ENCODE measurements at places on chromosomes 5 and 9.

GRCh38 chr9:124228516-124228915 lies 29.2 kb upstream of the NEK6 start:
- DNase-seq = no peak

GRCh38 chr5:61486476-61486875 lies 154.4 kb downstream of the ZSWIM6 start:
- no peak for DNase-seq

DNA sequence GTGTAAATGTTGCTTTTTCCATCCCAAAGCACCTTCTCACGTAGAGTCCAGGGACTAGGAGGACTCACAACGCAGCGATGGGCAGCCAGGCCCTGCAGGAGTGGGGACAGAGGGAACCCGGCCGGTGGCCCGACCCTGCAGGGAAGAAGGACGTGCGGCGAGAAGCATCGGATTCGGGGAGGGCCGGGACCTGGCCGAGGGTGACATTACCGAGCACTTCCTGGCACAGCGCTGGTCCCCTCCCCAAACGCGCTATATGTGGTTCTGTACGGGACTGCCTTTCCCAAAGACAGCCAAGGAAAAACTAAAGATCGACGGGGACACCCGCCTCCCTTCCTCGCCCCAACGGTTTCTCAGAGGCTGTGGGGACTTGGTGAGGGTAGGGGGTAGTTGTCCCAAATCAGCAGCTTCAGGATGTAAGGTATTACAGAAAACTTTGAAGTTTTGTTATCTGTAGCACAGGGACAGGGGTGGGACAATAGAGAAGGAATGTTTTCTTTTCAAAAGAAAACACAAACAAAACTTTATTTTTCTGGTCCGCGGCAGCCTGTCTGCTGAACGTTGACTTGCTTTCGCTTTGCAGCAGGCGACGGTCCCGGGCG lies 887 bp upstream of the MAP3K1 start:
- DNase-seq = no peak

DNA sequence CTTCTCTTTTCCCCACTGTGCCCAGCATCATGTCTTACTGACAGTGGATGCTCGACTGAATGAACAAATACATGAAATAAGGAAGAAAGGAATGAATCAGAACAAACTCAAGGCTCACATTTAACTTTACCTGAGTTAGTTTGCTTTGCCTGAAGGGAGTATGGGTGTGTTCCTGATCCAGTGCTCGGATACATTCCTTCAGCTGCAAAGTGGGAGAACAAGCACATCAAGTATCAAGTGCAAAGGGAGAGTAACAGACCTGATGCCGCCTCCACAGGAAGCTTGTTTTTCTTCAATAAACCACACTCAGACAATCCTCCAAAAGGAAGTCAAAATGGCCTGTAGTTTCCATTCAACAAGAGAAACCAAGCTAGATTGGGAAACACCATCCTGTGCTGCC lies 66.1 kb downstream of the KIF24 start:
- DNase-seq = no peak

- DNase-seq = no peak
Measured at GRCh38 chr5:141617128-141617527, 1.7 kb downstream of the DIAPH1 start.

DNA sequence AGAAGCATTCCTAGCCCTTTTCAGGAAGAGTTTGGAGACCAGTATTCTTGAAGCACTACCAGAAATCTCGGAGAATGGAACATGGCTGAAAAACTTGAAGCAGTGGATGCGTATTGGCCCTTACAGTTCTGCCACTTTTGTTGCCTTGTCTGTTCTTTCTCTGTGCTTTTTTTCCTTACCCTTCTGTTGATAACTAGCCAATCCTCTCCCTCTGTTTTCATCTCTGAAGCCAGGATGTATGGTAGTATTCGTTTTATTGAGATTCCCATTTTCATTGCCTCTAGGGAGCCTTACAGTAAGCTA lies 564 bp upstream of the CCNH start:
- no peak for DNase-seq

DNA sequence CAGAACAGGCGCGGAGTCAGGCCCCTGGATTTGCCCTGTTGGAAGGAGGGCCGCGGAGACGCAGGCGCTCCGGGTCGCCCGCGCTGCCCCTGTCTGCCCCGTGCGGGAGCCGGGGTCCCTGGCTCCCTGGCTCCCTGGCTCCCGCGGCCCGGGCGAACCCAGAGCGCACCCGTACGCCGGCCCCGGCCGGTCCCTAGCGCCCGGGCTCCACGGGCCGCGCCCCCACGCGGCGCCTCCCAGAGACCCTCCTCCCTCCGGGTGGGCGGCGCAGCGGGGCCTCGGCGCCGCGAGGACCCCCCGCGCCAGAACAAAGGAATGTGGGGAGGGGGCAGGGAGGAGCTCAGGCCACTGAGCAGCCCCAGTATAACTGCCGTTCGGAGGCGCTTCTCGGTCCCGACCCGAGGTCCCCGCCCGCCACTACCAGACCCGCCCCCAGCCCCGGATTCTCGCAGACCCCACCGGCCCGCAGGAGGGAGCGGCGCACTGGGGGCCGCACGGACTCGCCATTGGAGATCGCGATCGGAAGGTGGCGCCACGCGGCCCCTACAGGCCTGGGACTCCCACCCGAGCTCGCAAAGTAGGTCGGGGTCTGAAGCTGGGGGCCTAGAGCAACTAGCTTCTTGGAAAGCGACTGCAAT lies 2.4 kb downstream of the NFIL3 start:
- no peak for DNase-seq

DNA sequence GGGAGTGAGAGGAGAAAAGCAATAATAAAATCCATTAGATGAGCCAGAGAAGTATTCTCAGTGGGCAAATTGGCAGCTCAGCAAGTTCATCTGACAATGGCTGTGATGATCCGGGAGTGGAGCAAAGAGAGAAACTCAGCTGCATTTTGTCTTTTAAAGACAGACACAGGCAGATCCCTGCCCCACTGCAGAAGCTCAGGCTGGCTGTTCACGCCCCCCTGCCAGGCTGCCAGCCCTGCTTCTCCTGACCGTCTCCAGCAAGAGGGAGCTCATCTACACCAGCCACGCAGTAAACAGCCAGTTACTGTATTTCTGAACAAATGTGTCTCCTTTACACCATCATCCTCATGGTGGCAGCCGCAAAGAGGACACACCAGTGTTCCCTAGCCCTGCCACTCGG lies 114.3 kb upstream of the SARDH start:
- DNase-seq = no peak

GRCh38 chr5:53013857-53014256 lies 24.7 kb downstream of the ITGA2 start:
- no peak for DNase-seq

DNA sequence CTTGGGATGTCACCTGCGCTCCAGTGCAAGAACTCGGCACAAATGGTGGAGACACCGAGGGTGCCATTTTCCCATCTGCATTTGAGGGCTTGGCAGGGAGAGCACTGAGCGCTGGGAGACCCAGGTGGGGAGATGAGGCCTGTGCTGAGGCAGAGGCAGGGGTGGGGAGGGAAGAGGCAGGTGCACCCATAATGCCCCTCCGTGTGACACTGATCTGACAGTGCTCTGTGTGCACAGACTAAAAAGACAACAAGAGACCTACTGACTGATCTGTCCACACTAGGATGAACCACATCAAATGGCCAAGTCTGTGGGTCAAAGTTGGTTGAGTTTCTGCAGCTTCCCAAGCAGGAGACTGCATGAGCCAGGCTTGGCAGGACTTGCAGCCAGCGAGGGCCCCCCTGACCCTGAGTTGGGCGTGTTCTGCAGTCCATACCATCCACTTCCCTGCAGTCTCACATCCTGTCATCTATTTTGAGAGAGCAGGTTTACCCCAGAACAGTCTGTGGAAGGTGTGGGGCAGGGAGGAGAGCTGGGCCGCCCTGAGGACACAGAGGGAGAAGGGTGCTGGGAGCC lies 41.9 kb downstream of the NEK6 start:
- no peak for DNase-seq

GRCh38 chr5:142845402-142845921 lies 75.3 kb downstream of the ARHGAP26 start:
- DNase-seq = no peak

- no peak for DNase-seq
Measured at GRCh38 chr9:128034821-128035652, 32.1 kb downstream of the NAIF1 start.

DNA sequence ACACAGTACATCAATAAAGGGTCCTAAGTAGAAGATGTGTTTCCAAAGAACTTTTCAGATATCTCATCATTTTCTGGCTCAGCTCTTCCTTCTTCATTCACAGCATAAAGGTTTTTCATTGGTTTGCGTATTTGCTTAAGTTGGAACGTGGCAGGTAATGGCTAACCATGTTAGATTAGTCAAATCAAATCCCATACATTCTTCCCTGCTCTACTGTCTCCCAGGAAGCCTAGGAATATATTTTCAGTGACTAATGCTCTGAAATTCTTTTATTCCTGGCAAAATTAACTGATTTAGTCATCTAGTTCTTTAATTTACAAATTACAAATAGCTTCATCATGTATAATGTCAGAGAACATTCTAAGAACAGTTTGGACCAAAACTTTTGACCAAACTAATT lies 99.6 kb upstream of the TMEM161B start:
- DNase-seq = no peak

GRCh38 chr5:163502521-163502920 lies 2.9 kb upstream of the MAT2B start:
- DNase-seq = no peak

DNA sequence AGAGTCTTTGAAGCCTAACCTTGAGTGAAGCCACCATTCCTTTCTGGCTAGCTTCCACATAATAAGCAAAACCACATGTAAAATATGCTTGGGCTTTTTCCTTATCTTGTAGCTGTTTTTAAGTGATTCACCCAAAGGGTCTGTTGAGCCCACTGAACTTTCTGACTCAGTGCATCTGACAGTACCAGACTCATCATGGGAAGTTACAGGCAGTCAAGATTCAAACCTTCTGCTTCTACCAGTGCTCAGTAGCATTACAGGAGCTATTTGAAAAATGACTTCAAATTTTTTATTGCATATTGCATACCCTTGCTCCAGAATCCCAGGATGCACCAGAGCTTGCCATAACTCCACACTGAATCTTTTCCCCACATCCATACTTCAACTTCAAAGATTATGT lies 87.5 kb upstream of the PTPRD start:
- no peak for DNase-seq

GRCh38 chr5:150788977-150789376 lies 10.4 kb downstream of the SMIM3 start:
- DNase-seq = no peak

GRCh38 chr5:1068204-1068894 lies 43.5 kb downstream of the SLC12A7 start:
- no peak for DNase-seq

DNA sequence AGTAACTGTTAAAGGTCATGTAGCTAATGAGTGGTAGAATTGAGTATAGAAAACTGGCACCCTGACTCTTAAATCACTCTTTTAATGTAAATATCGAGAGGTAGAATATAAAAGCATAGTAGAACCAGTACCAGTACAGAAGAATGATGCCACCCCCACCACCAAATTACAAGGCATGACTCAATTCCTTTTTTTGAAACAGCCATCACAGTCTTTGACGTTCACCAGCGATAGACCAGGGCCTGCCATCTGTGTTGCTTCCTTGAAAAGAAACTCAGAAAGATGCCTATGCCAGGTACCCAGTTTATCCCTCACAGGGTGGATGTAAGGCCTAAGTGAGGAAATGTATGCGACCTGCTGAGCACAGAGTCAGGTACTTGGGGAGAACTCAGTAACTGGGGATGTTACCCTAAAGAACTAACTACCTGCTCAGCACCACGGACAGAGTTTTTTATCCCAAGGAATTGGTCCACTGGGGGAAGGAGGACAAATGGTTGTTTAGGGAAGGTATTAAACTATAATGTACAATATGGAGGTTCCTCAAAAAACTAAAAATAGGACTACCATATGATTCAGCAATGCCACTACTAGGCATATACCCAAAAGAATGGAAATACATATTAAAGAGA lies 116.5 kb downstream of the BRINP1 start:
- DNase-seq = no peak

GRCh38 chr5:35313291-35313690 lies 83.0 kb upstream of the PRLR start:
- DNase-seq = no peak

- DNase-seq = no peak
Measured at GRCh38 chr9:88173378-88173999, 35.2 kb upstream of the SPATA31C2 start.

DNA sequence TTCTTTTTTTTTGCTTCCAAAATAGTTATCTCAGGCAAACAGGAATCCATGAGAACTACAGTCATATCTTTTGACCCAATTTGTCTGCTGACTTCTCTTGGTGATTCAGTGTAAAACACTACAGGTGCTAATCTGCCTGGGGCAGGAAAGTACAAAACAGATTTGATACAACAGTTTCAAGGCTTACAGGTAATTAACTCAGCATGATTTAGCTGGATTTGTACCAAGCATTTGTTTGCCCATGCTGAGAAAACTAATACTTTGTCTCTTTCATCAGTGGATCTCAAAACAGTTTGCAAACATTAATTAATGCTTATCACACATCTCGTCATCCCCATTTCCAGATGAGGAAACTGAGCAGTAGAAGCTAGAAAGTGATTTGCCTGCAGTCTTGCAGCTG lies 312.5 kb upstream of the SEMA6A start:
- no peak for DNase-seq
